Cardiac muscle cell (in vitro differentiated cells and primary cell): ENCODE measurements at places on chromosomes 5 and 9. TPM values are rescaled to one million over a fixed set of nuclear protein-coding genes. Genes with fewer than 3 reads are reported as not detected.
A peak's percentile ranks its signal among the peaks of the same experiment; 100 is the strongest.

Gene CNTNAP3
- total RNA-seq: 0.88 and 1.0 TPM in 2 replicates

DNA sequence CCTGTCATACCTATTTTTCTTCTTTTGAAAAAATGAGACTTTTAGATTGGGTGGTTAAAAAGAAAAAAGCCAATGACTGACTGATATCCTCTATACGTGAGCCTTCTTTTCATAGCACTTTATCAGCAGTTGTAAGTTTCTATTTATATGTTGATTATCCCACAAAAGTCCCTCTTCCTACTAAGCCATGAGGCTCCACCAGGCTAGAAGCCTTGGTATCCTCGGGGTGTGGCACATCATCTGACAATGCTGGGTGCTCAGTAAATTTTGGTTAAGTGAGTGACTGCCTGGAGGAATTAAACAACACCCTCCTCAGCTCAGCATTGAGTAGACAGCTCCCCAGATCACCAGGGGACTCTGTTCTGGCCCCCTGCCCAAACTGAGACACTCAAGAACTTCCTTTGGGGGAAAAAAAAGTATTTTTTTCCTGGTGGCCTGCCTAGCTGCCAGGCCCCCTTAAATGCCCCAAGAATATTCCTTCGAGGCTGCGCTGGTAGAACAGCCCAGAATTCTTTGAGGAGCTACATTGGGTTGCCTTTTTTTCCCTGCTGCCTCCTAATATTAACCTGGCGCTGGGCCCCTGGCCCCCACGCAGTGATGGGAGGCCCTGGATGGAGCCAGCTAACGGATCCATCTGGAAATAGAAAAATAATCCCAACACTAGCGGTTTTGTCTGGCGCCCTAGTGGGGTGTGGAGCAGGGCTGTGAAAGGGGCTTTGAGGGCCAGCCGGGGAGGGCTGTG lies 23.4 kb upstream of the COL27A1 start:
- no peak for DNase-seq

GRCh38 chr5:81949462-81949861 lies 22.4 kb upstream of the ATG10 start:
- no peak for DNase-seq

GRCh38 chr9:20507431-20507830 lies 114.9 kb downstream of the MLLT3 start:
- no peak for DNase-seq

DNA sequence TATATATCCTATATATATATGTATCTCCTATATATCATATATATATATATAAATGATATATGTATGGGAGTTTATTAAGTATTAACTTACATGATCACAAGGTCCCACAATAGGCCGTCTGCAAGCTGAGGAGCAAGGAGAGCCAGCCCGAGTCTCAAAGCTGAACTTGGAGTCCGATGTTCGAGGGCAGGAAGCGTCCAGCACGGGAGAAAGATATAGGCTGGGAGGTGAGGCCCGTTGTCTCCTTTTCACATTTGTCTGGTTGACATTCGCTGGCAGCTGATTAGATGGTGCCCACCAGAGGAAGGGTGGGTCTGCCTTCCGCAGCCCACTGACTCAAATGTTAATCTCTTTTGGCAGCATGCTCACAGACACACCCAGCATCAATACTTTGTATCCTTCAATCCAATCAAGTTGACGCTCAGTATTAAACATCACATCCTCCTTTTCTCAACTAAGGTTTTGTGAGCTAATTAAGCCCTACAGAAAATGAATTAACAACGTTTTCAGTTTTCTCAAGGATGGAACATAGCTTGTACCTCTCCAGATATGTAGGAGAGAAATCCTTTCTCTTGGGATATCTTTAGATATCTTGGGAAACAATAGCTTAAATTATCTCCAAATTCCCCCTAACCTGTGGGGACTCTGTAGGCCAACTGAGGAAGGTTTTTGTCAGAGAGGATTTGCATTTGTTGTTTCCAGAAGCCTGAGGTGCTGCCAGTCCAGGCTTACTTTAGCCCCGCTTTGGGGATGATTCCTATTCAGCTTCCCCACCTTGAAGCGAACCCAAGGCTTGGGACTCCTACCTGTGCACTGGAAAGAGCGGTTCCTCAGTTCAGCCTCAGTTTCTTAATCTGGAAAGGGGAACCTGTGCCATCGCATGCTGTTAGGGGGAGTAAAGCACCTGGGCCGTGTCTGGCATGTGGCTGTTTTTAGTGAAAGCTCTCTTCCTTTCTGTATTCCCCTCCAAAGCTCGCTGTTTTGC lies 163.2 kb downstream of the CACNA1B start:
- DNase-seq: no peak

DNA sequence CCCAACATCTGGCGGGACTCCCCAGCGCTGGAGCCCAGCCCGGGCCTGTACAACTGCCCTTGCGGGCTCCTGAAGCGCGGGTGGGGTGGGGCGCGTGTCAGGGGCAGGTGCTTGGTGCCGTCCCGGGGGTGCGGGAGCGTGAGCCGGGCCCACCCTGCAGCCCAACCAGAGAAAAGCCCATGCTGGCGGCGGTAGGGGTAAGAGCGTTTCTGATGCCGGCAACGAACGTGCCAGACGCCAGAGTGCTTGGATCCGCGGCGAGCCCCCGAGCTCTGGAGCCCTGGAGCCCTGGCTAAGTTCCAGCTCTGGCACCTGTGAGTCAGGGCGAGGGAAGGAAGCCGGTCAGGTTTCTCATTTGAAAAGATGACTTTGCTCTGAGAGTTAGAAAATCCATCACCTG lies 58.0 kb downstream of the ZNF510 start:
- DNase-seq: no peak

Gene KCNIP1
- 0.09 TPM in 1 of 2 replicates, not detected in the other for total RNA-seq

DNA sequence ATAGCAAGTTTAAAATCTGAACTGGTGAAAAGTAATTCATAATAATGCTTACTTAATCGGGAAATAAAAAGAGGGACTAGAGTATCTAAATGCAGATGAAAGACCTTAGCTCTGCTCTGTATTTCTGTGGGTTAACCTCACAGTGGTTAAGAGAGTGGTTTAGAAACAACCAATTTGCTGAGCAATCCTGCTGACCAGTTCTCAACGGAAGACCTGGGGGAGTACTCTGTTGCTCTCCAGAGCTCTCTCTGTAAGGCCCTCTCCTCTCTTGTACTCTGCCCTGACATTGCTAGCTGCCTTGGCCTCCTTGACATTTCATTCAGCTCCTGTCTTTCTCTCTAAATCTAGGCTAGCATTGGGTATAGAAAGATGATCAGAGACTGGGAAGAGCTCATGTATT lies 1186.6 kb upstream of the SEMA6A start:
- no peak for DNase-seq

Gene IL4
- total RNA-seq: not detected in 2 replicates

- DNase-seq: peak; percentile 37
Measured at GRCh38 chr9:107488375-107489143, 1.0 kb downstream of the KLF4 start.

Gene PTGS1
- 0.74 and 1.2 TPM in 2 replicates for total RNA-seq

DNA sequence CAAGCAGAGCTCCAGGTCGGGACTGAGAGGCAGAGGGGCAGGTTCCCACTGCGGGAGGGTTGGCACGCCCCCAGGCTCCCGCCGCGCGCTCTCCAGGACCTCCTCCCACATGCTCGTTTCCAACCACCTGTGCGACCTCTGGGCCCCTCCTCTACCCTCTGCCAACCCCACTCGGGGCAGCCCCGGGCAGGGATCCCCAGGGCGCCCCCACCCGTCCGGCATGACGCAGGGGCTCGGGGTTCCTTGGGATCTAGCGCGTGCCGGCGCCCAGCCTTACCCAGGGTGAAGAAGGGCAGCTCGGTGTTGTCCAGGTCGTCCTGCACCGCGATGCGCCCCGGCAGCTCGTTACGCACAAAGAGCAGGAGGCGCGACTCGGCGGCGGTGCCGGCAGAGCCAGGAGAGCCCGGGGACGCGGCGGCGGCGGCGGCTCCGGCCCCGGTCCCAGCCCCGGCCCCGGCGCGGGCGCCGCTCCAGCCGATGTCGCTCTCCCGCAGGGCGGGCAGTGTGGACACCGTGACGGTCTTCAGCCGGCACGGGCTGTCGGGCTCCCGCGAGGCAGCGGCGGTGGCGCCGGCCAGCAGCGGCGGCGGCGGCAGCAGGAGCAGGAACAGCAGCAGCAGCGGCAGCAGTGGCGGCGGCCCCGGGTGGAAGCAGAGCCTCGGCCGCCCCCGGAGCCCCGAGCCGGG lies 494 bp downstream of the ASTN2 start:
- peak; percentile 64 for DNase-seq

DNA sequence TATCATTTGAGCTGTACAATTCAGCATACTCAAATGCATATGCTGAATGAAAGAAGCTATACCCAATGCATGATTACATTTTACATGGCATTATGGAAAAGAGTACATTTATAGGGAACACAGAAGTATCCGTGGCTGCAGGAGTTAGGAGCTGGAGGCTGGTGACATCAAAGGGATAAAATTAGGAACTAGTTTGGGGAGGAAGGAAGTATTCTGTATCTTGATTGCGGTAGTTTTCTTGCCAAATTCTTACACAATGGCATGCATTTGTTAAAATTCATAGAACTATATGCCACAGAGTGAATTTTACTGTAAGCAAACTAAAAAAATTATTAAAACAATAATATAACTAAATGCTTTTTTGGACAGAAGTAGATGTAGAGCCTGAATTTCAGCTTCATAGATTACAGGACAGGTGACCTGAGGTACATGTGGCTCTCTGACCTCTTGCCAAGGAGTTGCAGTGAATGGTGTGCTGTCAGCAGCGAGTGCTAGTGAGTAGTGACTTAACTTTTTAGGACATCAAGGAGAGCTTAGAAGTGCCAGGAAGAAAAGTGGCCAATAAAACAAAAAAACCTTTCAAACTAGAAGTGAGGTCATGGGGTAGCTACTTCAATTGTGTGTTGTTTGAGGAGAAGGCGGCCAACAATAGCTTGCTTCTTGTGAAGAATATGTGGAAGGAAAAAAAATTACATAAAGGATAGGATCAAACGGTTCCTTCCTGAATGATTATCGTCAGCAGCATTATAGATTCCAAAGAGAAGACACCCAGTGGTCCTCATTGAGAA lies 514.9 kb upstream of the CLINT1 start:
- DNase-seq: no peak

GRCh38 chr5:87872986-87873385 lies 395.7 kb downstream of the TMEM161B start:
- DNase-seq: no peak

- peak; percentile 40 for DNase-seq
Measured at GRCh38 chr5:71533615-71534014, 53.5 kb upstream of the MCCC2 start.

- no peak for DNase-seq
Measured at GRCh38 chr9:90460220-90460619, 182.4 kb downstream of the DIRAS2 start.

DNA sequence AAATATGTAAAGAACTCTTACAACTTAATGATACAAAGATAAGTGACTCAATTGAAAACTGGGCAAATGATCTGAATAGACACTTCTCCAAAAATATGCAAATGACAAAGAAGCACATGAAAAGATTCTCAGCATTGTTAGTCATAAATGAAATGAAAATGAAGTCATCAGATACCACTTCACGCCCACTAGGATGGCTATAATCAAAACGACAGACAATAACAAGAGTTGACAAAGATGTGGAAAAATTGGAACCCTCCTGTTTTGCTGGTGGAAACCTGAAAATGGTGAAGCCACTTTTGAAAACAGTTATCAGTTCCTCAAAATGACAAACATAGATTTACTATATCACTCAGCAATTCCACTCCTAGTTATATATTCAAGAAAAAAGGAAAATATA lies 7.9 kb upstream of the SYK start:
- no peak for DNase-seq

DNA sequence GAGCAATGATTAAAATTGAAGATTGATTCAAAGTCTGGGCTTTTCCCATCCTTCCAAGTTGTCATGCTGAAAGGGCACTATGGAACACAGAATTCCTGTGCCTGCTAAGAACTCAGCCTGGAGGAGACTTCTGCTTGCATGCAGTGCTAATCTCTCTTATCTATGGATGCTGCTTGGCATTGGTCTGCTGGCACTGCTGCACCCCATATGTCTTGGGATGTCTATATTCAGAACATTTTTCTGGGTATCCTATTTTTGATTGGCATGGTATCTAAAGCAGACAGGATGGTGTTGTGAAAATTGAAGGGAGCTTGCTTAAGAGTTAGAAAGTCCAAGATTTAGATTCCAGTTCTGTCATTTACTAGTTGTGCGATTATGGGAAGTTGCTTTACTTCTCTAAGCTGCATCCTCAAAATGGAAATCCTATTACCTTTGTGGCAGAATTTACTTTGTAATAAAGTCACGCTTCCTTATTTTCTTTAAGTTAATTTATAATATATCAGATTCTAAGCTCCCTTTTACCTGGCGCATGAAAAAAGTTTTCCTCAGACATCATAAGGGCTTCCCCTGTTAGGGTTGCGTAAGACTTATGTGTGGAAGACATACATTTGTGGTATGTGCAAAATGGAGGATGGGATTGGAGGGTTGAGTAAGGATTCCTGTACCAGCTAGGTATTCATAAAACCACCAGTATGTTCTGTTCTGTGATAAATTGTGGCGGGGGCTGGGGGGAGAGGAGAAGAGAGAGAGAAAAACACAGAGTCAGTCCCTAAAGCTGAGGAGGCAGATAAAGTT lies 254.0 kb downstream of the DMAC1 start:
- DNase-seq: no peak

DNA sequence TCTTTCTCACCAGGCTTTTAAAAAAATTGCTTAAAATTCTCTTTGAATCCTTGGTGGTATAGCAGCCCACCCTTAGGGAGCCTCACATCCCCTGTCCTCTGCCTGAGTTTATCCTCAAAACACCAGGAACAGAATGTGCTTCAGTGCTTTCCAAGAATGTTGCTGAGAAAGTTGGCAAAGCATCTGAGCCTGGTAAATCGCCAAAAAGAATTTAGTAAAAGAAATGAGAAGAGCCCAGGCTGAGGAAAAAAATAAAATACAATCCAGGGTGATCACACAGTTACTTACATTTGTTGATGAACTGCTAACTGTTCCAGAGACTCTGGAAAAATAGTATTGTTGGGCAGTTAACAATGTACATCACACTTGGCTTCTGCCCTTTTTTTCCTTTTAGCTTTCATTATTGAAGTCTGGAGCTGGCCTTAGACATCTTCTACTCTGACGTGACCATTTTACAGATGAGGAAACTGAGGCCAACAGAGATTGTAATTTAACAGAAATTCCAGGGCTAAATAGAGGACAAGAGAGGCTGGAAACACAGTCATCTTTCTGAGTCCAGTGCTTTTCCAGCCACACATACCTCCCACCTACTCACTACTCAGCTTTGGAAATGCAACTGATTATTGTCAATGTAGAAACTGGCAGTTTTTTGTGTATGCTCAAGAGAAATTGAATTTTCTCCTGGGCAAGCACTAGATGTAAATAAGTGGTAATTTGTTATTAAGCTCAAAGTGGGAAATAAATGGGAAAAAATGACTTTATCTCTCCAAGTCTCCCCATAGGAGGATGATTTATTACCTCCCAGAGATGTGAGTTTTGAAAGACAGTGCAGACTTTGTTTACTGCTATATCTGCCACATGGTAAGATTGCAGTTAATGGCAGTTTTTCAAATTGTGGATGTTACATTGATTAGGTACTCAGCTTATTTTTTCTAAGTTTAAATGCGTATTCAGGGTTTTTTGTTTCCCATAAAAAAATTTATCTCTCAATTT lies 86.7 kb upstream of the ALDH1A1 start:
- DNase-seq: no peak

Gene IFNK
- total RNA-seq: not detected in 2 replicates

Gene ARL14EPL
- not detected in 2 replicates for total RNA-seq

Gene IFNA13
- not detected in 2 replicates for total RNA-seq

- DNase-seq: peak; percentile 16
Measured at GRCh38 chr5:110027527-110028322, 338.0 kb downstream of the MAN2A1 start.
